ENCODE measurements at places on chromosomes 7 and 10.

DNA sequence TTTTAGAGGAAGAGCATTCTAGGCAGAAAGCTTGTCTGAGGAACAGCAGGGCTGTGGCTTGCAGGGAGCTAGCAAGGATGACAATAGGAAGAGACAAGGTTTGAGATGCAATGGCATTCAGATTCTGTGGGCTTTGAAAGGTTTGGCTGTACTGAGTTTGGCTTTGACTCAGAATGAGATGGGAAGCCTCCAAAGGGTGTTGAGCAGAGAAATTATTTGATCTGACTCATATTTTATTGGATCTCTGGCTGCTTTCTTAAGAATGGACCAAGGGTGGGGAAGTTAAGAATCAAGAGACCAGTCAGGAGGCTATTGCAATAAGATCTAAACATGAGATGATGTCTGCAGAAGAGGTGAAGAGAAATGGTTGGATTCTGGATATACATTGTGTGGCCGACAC lies 273.2 kb downstream of the CDK14 start:
- no peak for DNase-seq

DNA sequence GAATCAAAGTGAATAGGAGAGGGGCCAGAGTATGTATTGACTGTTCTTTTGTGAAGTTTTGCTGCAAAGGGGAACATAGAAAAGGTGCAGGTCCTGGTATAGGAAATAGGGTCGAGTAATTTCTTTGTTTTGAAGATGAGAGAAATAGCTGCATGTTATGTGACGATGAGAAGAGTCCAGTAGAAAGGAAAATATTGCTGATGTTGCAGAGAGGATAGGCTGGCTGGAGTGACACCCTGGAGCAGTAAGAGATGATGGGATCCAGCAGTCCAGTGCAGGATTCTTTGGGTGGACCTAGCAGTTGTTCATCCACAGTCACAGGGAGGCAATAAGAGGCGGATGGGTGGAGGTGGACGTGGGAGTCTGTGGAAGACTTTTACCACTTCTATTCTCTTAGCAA lies 2.1 kb upstream of the BMS1 start:
- DNase-seq, result no peak

- DNase-seq, result no peak
These were observed 161.2 kb downstream of the CAMK1D start for GRCh38 chr10:12510501-12510941.

- no peak for DNase-seq
These were observed 7.0 kb upstream of the PDCD4 start for GRCh38 chr10:110864662-110865140.

- no peak for DNase-seq
These were observed 188.7 kb downstream of the DNAJC1 start for GRCh38 chr10:21814866-21815265.

DNA sequence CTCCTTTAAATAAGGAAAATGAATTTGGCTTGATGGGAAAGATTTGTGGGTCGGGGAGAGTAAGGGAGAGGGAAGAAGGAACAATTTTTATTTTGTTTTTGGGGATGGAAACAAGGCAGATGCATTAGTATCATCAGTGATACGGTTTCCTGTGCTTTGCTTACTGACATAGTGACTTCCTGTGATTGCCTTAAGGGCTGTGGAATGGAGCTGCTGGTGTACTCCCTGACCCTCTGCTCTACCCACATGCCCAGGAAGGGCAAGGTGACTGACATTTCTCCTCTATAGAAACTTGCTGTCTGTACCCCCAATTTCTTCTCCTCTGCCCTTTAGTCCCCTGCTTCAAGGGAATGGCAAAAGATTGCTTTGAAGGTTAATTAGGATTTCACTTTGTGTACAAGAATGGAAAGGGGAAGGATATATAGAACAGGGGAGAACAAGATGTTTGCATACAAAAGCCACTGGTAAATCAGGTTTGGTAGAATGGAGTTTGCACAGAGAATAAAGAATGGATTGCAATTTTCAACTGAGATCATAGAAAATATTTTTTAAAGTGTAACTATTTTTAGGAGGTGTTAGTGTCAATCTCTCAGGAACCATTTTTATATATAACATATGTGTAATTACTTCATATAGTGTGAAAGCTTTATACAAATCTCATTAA lies 129.0 kb upstream of the AGR3 start:
- no peak for DNase-seq

- no peak for DNase-seq
These were observed 304.7 kb downstream of the WDR11 start for GRCh38 chr10:121155742-121156474.

DNA sequence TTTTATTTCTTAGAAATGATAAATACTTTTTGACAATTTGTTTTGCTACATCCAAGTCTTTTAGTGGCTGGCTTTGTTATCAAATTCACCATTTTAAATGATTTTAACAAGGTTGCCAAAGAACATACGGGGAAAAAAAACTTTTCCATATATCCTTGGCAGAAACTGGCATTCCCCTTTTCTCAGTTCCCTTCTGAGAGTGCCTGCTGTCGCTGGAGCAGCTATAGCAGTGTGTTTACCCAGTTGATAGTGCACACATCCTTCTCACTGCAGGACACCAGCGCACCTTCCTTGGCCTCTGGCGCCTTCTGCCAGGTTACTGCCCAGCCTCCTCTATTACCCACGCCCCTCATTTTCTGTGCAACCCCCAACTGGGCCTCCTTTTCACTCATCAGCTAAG lies 94.1 kb downstream of the ALOX5 start:
- no peak for DNase-seq

- no peak for DNase-seq
These were observed 75.2 kb downstream of the DNAJB6 start for GRCh38 chr7:157412021-157412443.

DNA sequence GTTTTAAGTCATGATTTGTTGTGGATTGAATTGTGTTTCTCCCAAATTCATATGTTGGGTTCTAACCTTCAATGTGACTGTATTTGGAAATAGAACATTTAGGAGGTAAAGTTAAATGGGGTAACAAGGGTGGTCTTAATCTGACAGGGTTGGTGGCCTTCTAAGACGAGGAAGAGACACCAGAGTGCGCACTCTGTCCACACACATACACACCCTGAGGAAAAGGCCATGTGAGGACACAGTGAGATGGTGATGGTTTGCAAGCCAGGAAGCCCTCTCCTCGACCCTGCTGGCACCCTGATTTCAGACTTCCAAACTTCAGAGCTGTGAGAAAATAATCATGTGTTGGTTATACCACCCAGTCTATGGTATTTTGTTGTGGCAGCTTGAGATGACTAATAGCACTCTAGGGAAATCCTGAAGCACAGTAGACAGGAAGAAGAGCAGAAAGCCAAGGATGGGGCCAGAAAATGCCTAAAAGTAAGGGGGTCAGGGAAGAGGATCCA lies 28.0 kb upstream of the SEM1 start:
- no peak for DNase-seq

- DNase-seq, result no peak
These were observed 5.8 kb downstream of the GRIFIN start for GRCh38 chr7:2470204-2471021.

DNA sequence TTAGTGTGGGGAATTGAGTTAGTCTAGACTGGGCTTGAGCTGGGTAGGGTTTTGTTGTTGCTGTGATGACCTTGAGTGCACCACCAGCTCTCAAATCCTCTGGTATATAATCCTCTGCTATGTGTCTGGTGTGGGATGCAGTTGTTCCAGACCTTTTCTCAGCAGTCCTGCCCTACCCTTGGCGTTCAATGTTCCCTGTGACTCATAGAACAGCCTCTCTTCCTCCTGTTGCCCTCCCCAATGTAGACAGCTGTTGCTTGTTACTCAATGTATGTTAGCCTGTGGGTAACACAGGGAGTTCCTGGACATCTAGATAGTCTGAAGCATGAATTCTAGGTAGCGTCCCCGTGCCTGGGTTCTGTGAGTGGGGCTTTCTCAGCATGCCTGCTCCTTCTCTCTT lies 19.8 kb downstream of the ACBD7 start:
- no peak for DNase-seq

DNA sequence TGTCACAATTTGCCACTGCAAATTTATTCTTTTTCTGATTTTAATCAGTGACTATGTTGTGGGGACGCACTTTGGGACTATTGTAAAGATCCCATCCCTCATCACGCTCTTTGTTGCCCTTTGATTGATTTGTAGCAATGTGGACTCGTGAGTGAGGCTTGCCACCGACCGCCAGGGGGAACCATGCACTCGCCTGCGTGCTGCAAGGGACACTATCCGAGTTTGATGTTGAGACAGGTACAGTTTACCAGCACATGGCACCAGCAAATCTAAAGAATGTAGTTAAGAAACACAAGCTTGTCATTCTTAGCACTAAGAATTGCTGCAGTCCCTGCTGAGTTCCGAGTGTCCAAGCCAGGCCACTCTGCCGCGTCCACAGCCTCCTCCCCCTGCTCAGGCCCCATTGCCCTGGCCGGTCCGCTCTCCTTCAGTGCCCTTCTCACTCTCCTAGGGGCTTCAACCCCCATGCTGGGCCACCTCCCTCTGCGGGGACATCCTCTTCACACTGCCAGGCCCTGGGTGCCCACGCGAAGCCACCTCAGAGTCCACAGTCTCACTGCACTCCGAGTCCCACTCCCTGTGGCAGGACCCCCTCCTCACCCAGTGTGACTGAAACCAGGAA lies 2.0 kb upstream of the SFTPA2 start:
- DNase-seq, result peak; percentile 30

- DNase-seq, result no peak
These were observed 64.2 kb upstream of the DDC start for GRCh38 chr7:50629238-50629901.

GRCh38 chr10:35563261-35563891 lies 41.8 kb upstream of the GJD4 start:
- DNase-seq, result peak; percentile 6

- DNase-seq, result no peak
These were observed 113.8 kb downstream of the DLG5 start for GRCh38 chr10:77812741-77813140.

- DNase-seq, result no peak
These were observed 19.2 kb downstream of the SLC18A2 start for GRCh38 chr10:117260084-117260483.

DNA sequence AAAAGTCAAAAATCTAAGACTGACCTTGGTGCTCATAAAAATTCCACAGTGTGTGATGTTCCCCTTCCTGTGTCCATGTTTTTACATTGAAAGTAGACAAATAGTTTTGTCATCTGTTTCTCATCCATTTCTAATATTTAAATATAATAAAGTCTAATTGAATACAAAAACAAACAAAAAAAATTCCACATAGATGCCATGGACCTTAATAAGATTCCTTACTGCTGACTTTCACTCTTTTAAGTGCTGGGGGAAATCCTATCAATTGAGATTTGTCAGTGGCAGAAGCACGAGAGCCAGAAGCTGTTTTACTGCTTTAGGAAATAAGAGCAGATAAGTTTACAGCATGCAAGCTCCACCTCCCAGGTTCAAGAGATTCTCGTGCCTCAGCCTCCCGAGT lies 310.0 kb downstream of the ABCA13 start:
- DNase-seq, result no peak

- DNase-seq, result no peak
These were observed 307.7 kb upstream of the FZD8 start for GRCh38 chr10:35949811-35950211.

DNA sequence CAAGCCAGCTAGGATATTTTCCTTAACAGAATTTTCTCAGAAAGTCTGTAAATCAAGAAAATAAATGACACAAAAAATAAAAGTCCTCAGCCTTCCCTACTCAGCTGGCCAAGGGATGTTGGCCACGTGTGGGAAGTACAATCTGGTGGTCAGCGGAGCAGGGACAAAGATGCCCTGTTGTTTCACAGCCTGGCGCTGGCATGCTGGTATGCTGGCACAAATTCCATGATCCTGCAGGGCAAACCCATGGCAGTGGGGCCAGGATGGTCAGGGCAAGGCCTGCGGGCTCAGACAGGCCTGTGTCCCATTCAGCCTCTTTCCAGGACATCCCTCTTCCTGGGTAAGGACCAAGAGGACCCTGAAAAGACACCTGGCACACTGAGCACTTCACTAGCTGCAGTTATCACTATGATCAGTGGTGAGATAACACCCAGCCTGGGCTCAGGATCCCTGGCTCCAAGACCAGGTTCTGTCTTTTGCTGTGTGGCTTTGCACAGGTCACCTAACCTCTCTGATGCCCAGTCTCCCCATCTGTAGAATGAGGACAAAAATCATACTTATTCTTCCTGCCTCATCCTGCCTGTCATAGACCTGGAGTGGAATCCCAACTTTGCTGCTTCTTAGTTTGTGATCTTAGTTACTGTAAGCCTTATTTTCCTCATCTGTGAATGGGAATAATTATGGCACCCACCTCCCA lies 10.8 kb upstream of the HSPA12A start:
- no peak for DNase-seq

DNA sequence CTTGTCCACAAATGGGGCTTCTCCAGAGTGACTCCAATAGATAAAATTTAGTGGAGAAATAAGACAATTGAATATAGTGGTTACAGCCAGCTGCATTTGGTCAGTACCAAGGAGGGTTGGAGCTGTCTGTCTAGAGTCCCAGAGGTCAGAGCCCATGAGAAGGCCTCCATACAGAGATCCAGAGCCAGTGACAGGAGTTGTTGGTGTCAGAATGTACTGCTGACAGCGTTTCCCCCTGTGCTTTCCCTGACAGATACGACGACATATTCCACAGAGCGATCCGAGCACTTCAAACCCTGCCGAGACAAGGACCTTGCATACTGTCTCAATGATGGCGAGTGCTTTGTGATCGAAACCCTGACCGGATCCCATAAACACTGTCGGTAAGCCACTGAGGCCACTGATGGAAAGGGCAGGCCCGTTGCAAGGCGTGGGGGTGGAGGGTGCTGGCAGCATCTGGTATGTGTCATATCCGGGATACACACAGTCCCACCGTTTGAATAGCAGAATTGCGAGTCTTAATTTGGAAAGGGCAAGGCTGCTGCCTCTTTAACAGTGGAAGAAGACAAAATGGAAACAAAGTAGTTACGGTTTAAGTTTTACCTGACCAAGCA lies 483.6 kb downstream of the NRG3 start:
- DNase-seq, result no peak

- no peak for DNase-seq
These were observed 100.6 kb upstream of the HABP2 start for GRCh38 chr10:113452146-113452845.

GRCh38 chr7:25996006-25996408 lies 156.0 kb upstream of the NFE2L3 start:
- no peak for DNase-seq

GRCh38 chr7:97013134-97013844 lies 7.9 kb downstream of the DLX6 start:
- DNase-seq, result no peak

GRCh38 chr7:80508440-80508839 lies 3.4 kb downstream of the GNAT3 start:
- no peak for DNase-seq

DNA sequence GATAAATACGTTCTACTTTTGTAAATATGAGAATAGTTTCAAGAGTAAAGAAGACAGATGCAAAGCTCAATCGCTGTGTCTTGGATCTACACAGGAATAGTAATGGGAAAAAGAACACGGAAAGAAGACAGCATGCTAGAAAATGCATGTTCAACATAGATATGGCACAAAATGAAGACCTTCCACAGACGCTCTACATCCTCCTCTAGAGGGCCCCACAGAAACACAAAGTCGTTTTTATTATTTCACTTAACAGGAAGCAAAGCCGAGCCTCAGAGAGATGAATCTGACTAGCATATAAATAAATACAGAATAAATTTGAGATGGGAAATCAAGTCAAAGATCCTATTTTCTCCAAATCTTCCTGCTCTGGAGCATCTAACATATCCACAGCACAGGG lies 292.6 kb downstream of the PARD3 start:
- DNase-seq, result no peak
